ENCODE measurements at places on chromosomes 5 and 9.

DNA sequence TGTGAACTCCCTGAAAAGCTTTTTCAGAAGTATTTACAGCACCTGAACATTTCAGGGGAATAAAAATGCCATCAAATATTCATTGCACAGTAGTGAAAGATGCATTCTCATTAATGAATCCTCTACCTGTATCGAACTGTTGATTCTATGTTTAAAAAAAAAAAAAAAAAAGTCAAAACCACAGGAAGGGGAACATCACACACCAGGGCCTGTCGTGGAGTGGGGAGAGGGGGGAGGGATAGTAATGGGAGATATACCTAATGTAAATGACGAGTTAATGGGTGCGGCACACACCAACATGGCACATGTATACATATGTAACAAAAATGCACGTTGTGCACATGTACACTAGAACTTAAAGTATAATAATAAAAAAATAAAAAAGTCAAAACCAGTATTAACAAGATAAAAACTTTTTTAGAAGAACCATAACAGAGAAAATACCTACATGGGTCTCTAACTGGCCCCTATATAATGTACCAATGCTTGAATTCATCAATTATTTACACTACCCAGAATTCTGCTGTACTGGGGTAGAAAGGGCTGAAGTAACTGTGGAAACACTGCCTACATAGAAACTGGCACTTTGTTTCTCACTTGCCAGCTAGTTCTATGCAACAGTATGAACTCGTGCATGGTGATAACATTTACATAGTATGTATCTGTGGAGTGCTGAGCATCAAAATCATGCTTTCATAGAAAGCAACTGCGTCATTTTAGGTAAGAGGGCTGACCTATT lies 48.9 kb downstream of the GNAQ start:
- DNase-seq: no peak

DNA sequence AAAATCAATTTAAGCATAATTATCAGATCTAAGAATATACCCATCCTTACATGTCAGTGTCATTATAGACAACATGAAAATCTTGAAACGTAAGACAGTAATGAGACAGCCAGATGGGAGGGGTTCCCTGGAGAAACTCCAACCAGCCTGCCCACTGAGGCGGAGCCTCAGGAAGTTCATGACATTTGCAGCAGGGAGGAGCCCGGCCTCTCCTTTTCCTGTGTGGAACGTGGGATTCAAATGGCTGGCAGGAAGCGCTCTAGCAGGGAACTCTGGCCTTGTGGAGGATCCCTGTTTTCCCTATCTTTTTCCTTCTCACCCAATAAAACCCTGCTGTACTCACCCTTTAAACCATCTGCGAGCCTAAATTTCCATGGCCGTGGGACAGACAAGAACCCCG lies 176.6 kb upstream of the KCNN2 start:
- peak; percentile 64 for DNase-seq

GRCh38 chr5:135266303-135266635 lies 132.8 kb downstream of the MACROH2A1 start:
- no peak for DNase-seq

- peak; percentile 74 for DNase-seq
Observed at GRCh38 chr5:82164176-82164976, 113.8 kb downstream of the RPS23 start.

DNA sequence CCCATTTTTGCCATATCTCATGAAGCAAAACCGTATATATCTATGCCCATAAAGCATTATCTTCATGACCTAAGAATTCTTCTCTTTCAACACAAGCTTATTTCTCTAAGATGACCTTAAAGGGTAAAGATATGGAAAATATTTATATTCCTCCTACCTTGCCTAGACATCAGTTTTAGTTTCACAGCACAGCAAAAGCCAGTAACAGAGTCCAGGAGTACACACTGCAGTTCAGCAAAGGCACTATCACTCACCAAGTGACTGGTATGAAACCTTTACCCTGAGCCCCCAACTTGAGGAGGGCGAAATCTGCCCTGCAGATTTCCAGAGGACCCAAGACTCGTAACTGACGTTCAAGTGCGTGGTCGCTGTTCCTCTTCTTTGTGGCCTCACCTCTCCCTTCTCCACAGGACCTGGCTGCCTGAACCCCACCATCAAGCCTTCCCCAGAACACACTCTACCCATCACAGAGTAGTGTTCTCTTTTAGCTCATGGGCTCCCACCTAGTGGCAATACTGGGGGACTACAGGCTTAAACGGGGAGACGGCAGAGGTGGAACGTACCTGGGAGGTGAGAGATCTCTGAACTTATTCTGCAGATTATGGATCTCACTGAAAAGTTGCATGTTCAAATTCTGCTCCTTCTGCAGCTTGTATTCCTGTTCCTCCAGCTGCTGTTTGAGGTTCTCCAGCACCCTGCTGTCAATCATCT lies 141.0 kb downstream of the CDK5RAP2 start:
- DNase-seq: peak; percentile 19

GRCh38 chr5:148922606-148923005 lies 96.2 kb downstream of the ADRB2 start:
- DNase-seq: no peak

GRCh38 chr9:109974143-109974917 lies 194.3 kb downstream of the PALM2AKAP2 start:
- DNase-seq: no peak

GRCh38 chr5:111379391-111379816 lies 132.9 kb downstream of the STARD4 start:
- DNase-seq: no peak

GRCh38 chr5:173743641-173744343 lies 127.3 kb upstream of the BOD1 start:
- no peak for DNase-seq

DNA sequence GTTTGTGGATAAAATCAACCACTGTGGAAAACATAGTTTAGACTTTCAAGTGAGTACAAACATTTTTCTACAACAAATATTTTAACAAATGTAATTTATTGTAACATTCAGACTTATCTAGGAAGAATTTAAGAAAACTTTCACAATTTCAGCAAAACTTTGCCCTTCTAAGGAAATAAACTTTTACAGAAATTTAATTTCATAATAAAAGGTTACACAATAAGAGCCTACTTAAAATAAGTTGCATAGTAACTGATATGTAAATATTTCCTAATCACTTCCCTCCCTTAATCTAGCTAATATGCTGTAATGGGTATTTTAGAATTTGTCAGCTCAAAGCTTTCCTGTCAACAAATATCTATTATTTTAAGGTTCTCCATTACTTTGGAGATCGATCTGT lies 1899.9 kb downstream of the MAT2B start:
- DNase-seq: no peak

DNA sequence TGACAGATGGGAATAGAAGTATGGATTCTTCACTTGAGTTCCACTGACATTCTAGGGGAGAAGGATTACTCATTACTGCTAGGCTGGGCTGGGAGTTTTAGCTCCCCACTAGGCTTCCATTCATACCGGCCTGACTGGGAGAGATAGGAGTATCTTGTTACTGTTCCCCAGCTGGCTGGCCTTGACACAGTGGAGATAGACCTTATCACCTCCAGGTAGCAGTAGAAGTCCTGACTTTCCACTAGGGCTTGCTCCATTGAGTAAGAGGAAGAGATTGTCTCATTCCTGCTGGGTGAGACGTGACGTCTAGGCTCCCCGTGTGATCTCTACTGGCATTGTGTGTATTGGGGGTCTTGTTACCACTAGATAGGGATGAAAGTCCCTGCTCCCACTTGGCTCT lies 156.4 kb downstream of the CACNA1B start:
- DNase-seq: no peak

DNA sequence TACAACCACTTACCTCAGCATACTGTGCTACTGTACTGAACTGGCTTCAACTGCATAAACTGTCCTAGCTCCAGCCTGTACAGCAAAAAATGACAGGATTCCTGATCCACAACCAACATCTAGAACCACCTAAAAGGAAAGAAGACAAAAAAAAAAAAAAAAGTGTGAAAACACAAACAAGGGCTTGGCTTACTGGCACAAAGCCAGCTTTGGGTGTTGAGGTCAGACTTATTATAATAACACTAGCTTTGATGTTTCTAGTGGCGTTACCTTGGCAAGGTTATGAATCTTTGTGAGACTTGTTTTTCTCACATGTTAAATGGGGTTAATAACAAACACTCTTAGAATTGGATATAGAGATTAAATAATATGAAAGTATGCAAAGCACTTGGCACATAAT lies 148.5 kb upstream of the PUM3 start:
- no peak for DNase-seq

DNA sequence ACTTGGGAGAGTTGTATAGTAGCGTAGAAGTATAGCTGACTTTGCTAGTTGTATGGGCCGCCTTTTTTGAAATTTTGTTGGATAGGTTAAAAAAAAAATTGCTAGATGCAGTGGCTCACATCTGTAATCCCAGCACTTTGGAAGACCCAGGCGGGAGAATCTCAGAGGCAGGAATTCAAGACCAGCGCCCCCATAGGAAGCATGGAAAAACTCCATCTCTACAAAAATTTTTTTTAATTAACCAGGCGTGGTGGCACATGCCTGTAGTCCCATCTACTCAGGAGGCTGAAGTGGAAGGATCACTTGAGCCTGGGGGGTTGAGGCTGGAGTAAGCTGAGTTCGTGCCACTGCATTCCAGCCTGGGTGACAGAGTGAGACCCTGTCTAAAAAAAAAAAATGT lies 59.2 kb downstream of the SMC5 start:
- no peak for DNase-seq

DNA sequence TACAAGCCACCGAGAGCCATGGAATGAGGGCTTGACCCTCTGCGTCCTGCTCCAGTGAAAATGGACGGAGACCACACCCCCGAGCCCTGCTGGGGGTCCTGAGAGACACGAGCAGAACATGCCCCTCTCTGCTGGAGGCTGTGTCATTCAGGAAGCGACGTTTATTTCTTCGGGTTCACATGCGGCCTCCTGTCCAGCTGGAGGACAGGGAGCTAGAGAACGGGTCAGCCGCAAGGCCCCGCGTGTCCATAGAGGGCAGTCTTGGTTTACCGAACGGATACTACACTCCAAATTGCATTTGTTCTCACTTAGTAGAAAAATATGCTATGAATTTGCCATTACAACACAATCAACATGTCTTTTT lies 36.1 kb downstream of the MRPL36 start:
- DNase-seq: peak; percentile 61

DNA sequence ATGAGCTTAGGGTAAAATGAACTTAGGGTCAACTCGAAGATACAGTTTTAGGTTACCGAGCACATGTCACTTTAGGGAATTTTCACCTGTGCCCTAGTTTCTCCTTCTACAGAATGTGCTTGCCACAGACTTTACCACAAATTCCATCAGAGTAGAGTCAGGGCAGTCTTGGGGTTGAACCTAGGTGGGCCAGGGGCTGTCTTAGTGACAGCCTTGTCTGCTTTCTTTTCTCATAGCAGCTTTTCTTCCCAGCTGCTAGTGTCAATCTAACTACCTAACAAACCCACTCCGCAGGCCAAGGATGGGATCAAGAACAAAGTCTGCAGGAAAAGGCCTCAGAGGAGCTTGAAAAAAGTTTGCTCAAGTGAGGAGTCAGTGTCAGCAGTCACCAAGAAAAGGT lies 458.1 kb upstream of the CDH18 start:
- DNase-seq: no peak

- DNase-seq: no peak
Observed at GRCh38 chr5:110588286-110588980, 138.0 kb downstream of the TMEM232 start.

GRCh38 chr5:122183098-122183787 lies 53.9 kb downstream of the ZNF474 start:
- DNase-seq: peak; percentile 85

GRCh38 chr5:141669520-141669919 lies 12.5 kb downstream of the ARAP3 start:
- no peak for DNase-seq

DNA sequence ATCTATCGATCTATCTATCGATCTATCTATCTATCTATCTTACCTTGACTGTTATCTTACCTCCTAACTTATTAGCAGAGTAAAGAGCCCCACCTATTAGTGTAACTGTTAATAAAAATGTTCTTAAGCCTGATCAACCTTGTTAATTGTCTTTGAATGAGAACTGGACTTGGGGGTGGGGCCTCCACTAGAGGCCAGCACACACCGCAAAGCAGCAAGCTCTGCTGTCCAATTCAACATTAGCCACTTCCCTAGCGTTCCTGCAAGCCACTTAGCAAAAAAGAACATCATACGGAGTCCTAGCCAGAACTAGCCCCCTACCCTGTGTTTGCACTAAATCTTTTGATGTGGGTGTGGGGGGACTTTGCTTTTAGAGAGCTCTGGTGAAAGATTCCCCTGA lies 515.8 kb downstream of the KDM4C start:
- no peak for DNase-seq

DNA sequence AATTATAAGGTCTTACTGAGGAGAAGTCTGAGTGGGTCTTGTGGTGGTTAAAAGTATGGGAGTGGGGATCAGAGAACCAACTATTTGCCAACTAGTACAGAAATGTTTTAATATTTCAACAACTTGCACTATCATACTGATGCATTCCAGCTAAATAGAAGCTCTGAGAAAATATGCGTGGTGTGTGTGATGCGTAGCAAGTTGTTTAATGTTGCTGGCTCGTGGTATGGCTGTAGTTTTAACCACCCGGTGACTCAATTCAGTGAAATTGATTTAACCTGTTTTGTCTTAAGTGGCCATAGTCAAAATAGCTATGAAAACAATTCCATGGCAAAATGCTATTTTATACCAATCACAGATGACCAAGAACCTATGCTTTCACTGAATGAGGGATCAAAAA lies 176.5 kb upstream of the SLC24A2 start:
- DNase-seq: no peak

- DNase-seq: no peak
Observed at GRCh38 chr5:38825494-38825893, 20.3 kb upstream of the OSMR start.

DNA sequence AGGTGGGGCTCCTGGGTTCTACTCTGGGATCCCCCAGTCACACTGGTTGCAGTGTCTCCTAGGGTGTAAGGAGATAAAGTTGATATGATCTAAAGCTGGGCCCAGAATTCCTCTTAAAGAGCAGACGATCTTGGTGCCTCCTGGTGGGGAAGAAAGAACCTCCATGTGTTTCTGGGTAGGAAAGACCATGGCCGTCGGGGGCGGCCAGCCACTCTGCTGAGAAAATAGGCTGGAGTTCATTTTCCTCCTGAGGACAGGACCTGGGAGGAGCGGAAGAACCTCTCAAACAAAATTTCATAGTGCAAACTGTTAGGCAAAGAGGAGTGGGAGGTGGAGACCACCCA lies 163.8 kb upstream of the TBC1D2 start:
- no peak for DNase-seq

- DNase-seq: no peak
Observed at GRCh38 chr5:146717951-146718350, 160.6 kb downstream of the PPP2R2B start.

- DNase-seq: no peak
Observed at GRCh38 chr5:166267907-166268306, 2023.5 kb upstream of the WWC1 start.

DNA sequence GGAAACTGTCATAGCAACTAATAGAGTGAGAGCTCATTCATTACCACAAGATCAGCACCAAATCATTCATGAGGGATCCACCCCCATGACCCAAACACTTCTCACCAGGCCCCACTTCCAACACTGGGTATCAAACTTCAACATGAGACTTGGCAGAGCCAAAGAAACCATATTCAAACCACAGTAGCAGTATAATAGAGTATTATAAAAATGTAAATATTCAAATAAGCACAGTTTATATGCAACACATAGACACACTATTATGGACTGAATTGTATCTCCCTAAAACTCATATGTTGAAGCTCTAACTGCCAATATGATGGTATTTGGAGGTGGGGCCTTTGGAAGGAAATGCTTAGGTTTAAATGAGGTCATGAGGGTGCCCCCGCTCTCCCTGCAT lies 240.5 kb downstream of the CWC27 start:
- DNase-seq: no peak
